Activated CD4-positive, alpha-beta T cell treated with anti-CD3 and anti-CD28 coated beads, Interleukin-2, amount 50 U/mL, for 24 hours (primary cell): ENCODE measurements at places on chromosomes 4 and X.

GRCh38 chrX:90883479-90883878 lies 551.2 kb upstream of the PABPC5 start:
- no peak for DNase-seq

- DNase-seq = no peak
Observed at GRCh38 chr4:122695226-122695625, 37.3 kb upstream of the BBS12 start.

GRCh38 chr4:108794136-108794535 lies 31.3 kb upstream of the ETNPPL start:
- no peak for DNase-seq

DNA sequence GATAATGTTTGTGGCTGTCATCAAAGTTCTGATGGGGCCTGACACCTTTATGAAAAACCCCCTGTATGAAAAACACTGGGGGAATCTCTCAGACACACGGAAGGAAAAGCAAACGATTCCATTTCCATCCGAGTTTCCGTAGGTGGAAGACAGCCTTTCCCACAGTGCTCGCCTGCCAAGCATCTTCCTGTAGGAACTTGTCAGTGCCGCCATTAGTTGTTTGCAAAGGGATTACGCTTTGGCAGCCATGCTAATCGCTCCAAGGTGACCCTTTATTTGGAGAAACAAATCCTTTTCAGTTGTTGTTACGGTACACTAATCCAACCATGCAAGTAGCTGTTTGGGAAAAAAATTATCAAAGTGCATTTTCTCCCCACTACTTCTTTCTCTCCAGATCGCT lies 44.4 kb upstream of the STOX2 start:
- DNase-seq = no peak

GRCh38 chrX:12701628-12702027 lies 89.6 kb upstream of the PRPS2 start:
- peak; percentile 10 for DNase-seq

GRCh38 chr4:79585834-79586233 lies 177.8 kb upstream of the GK2 start:
- no peak for DNase-seq

- DNase-seq = no peak
Observed at GRCh38 chr4:137375111-137375850, 157.0 kb downstream of the PCDH18 start.

- no peak for DNase-seq
Observed at GRCh38 chrX:76433219-76433618, 5.7 kb downstream of the MAGEE1 start.

- no peak for DNase-seq
Observed at GRCh38 chrX:72495046-72495445, 77.6 kb downstream of the HDAC8 start.

- no peak for DNase-seq
Observed at GRCh38 chr4:8866828-8867623, 4.6 kb downstream of the HMX1 start.

DNA sequence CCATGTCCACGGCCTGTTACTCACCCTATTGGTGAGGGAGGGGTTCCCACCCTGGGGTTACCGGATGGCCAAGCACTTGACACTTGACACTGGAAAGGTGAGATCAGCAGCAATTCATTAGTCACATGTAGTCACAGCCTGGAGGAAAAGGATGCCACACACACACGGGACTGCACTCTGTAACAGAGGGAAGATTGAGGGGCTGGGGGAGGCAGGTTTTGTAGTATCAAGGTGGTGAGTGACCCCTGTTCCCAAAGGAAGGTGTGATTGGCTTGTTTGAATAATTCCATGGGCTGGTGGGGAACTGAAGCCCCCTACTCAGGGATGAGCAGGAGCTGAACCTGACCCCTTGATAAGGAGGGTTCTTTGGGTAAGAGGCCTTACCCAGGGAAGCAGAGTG lies 96.0 kb upstream of the HELT start:
- DNase-seq = no peak
